Stimulated activated CD4-positive, alpha-beta T cell treated with anti-CD3 and anti-CD28 coated beads, Interleukin-12 subunit alpha, Interleukin-12 subunit beta, amount 100 ng/mL, for 48 hours (primary cell): ENCODE measurements at places on chromosomes 5 and 9.
A peak's percentile ranks its signal among the peaks of the same experiment; 100 is the strongest.

DNA sequence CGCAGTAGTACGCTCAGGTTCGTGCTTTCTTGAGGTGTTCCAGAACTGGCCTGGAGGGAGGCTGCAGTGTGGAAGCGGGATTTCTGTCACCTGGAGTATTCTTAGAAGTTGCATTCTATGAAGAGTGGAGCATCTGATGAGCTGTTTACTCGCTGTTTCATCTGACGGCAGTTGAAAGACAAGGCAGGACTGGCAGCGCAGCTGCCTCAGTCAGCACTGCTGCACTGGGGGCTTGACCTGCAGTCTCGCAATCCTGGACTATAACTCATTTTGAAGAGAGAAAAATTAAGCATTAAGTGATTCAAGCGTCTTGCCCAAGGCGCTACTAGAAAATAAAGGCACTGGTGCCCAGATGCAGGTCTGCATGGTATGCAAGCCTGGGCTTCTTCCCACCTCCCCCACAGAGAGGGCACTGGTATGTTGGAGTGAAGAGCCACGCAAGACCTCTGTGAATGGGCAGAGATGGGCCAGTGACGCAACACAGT, 10.6 kb downstream of the TENT4A start:
- DNase-seq, result no peak

DNA sequence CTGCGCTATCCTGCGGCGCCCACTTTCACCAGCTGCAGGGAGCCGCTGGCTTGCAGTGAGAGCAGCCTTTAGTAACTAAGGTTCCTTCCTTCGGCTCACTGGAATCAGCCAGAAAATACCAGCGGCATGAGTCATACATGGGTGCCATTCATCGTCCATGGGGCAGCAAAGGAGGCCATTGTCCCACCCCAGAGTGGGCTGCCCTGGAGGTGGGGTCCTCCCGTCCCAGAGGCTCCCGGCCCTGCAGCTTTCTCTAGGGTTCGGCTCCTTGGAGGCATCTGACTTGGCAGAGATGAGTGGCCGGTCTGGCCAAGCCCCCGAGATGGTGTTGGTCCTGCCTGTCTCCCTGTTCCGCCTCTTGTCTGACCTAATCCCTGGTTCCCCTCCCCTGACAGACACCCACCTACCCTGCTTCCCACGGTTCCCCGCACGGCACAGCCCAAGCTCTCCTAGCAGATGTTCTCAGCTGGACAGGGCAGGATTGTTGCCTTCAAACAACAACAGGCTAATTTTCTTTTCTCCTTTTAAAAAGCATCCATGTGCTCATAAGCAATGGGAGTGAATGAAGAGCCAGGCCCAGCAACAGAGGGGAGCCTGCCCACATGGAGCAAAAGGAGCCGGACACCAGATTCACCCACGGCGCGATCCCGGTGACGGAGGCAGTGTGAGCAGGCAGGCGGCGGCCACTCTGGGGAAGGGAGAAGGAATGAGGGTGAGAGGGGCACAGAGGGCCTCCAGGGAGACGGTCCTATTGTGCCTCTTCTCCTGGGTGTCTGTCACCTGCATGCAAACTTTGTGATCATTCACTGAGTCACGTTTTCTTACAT, 97.0 kb upstream of the COL5A1 start:
- no peak for DNase-seq

DNA sequence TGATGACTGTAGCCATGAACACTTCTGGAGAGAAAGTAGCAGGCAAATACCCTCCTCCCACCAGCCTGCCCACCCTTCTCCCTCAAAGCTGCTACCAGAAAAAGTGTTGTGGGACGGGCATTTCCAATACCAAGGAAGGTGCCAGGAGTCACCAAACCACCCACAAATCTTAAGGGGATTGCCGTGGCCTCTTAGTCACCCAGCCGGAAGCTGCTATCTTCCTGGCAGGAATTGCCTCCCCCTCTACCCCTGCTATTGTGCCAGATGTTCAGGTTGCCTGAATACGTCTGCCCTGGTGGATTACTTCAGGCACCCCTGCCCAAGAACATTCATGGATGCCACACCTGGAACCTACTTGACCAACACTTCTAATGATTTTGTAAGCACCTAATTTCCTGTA, 156.1 kb downstream of the TTC39B start:
- DNase-seq, result no peak

DNA sequence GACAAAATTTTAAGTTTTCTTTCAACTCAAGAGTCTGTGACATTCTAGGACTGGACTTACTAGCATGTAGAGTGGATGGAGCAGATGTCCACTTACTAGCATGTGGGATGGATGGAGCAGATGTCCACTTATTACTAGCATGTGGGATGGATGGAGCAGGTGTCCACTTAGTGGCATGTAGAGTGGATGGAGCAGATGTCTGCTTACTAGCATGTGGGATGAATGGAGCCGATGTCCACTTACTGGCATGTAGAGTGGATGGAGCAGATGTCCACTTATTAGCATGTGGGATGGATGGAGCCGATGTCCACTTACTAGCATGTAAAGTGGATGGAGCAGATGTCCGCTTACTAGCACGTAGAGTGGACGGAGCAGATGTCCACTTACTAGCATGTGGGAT, 2.4 kb downstream of the SLC36A1 start:
- DNase-seq, result no peak

GRCh38 chr5:21173036-21173435, 1185.0 kb upstream of the CDH18 start:
- DNase-seq, result no peak

DNA sequence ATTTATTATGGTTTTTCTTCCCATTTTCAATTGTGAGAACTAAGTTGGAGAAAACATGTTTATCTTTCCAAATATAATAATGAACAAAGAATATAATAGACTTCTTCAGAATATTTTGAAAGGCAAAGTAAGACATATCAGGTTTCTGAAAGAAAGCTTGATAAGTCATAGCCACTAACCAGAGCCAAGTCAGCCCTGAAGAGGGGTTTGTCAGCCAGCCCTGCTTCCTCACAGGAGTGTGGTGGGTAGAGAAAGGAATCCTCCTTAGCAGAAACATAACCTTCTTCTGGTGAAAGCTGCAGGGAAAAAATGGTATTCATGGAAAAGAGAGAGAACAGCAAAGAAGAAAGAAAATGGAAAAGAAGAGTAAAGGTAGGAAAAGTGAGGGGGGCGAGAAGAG, 93.4 kb downstream of the MPDZ start:
- no peak for DNase-seq

DNA sequence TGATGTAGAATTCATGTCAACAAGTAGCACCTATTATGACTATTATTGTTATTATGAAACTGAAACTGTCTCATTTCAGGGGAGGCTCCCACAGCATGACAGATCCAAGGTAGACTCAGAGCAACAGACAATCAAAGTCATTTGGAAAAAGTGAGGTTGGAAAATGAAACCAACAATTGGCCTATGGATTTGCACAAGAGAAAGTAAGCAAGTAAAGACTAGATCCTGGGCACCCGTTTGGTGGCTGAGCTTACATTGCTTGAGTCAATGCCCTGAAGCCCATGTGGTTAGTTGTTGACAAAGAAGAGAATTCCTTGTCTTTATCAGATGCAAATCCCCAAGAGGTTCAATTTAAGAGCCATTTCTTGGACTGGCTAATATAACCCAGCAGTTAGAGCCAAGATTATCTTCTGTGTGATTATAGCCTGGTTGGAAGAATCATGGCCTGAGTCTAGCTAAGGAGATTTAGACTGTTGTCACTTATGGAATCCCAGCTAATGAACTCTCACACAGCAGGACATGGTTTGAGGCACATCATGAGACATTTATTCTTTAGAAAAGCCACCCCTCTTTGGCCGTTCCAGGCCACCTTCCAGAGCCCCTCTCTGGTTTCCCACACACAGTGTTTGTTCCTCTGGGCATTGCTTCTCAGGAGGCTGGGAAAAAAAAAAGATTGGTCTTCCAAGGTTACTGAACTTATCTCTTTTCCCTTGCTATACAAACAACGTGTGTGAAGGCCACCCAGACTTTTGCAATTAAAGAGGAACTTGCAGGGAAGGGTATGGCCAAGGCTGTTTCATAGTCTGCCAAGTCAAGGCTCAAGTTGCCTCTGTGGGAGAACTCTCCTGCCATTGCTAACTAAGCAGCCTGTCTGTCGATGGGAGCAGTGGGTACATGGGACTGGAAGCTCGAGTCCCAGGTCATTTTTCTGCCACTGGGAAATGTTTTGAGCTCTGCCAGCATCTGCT, 399.5 kb downstream of the ENC1 start:
- DNase-seq, result no peak

- DNase-seq, result peak; percentile 18
Measured at GRCh38 chr9:7879551-7880245, 80.1 kb upstream of the DMAC1 start.

DNA sequence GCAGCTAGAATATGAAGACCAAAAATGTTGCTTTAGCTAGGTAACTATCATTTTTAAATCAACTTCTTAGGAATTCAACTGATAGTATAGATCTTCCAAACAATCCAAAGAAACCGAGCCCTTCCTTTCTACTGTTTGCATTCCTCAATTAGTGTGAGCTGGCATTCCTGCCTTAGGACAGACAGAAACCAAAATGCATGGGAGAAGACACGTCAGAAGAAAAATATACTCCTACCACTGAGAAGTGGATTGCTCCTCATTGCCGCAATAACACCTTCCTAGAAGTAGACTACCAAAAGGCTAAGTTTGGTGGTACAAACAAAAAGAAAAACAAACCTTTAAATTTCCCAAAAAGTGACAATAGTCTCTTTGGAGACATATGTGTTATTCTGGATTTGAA, 440.0 kb downstream of the SEMA5A start:
- no peak for DNase-seq

DNA sequence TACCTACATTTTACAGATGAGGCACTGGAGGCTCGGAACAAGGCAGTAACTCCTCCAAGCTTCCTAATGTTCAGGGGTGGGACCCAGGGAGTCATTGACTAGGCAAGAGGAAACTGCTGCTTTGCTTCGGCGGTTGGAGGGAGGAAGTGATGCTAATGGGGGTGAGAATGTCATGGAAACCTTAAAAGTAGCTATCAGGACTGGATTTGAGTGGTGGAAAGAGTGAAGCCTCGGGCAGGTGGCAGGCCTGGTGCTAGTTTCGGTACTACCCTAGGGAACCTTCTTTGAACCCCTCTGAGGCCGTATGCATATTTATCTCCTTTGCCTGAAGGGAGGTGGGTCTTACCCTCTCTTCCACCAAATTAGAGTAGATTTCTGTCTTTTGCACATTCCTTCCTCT, 1.6 kb downstream of the BSPRY start:
- no peak for DNase-seq

DNA sequence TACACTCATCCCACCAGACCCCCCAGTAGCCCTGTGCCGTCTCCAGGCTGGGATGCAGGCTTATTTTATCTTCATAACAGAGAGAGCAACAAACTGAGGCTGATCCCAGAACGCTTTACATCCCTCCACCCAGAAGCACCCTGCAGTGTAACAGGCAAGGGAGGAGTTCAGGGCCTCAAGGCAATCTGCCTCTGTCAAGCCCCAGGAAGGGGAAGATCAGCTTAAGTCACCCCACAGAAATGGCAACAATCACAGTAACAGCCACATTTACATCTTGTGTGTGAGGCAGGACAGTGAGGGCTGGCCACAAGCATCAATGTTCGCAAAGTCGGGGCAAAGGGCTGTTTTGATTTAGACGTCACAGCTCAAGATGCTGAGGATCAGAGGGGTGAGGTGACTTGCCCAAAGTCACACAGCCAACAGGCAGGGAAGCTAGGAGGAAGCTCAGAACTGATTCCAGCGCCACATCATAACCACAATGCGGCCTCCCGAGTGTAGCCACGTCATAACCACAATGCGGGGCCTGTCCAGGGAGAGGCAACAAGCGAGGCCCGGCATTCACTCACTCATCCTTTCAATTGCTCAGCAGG, 14.4 kb downstream of the STK10 start:
- peak; percentile 78 for DNase-seq
